ENCODE measurements at places on chromosomes 7 and 10. TPM values are rescaled to one million over a fixed set of nuclear protein-coding genes. Genes with fewer than 3 reads are reported as not detected.
A peak's percentile ranks its signal among the peaks of the same experiment; 100 is the strongest.

Gene ZNF365
- polyA plus RNA-seq = 1.1 TPM

GRCh38 chr10:51241461-51241860 lies 167.2 kb downstream of the PRKG1 start:
- no peak for DNase-seq

Gene CPXM2
- polyA plus RNA-seq = not detected

DNA sequence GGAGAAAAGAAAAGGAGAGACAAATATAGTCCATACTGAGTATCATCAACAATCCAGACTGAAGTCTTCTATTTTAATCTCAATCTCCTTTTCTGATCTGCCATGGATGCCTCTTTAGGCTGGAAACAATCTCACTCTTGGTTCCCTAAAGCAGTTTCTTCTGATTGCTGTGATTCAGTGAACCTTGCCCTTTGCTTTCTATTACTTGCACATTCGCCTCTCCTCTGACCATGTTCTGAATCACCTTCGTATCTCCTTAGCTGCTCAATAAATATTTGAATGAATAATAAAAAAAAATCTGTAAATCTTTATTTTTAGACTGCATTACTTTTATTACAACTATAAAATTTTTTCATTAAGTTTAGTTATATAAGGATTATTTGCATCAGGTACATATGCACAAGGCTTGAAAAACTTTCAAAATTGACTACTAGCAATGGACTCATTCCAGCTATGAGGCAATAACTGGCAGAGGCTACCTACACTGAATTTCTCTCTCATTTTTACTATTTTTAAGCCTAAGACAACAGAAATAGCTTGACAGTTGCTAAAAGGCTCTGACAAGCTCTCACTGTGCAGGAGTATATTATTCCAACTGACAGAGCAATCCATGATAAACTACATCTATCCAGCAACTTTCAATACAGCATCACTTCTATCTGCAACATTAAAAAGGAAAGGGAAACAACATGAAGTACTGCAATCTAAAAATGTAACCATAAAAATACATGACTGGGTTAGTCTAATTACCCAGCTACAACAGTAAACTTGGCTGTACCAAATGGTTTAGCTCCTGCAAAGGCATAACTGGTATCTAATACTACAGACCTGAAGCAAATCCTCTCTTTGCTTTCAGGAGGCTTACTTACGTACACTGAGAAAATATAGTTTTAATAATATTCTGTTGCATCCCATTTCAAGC lies 25.6 kb downstream of the TM9SF3 start:
- DNase-seq = no peak

Gene GRM8
- not detected for polyA plus RNA-seq

GRCh38 chr10:113187063-113187777 lies 237.2 kb downstream of the TCF7L2 start:
- DNase-seq = no peak

GRCh38 chr7:124722292-124722691 lies 43.3 kb downstream of the GPR37 start:
- DNase-seq = no peak

DNA sequence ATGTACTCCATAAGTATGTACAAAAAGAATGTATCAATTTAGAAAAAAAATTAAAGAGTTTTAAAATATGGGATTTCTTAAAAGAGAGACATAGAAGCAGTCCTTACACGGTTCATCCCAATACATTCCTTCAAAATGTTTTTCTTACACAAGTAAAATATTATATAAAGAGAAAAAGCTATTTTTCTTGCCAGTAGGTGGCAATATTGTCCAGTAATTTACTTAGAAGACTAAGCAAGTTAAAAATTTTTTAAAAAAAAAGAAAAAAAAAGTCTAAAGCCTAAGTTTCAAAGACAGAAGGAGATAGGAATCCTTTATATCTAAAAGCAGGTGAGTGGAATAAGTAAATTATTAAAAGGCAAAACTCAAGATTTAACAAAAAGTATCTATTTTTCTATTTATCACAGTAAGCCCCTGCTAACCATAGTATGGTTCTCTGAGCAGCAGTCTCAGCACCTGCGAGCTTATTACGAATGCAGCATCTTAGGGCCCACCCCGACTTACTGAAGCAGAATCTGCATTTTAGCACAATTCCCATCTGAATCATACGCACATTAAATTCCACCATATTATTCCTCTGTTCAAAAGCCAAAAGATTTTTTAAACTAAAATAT lies 240.6 kb downstream of the DGKI start:
- DNase-seq = peak; percentile 52

DNA sequence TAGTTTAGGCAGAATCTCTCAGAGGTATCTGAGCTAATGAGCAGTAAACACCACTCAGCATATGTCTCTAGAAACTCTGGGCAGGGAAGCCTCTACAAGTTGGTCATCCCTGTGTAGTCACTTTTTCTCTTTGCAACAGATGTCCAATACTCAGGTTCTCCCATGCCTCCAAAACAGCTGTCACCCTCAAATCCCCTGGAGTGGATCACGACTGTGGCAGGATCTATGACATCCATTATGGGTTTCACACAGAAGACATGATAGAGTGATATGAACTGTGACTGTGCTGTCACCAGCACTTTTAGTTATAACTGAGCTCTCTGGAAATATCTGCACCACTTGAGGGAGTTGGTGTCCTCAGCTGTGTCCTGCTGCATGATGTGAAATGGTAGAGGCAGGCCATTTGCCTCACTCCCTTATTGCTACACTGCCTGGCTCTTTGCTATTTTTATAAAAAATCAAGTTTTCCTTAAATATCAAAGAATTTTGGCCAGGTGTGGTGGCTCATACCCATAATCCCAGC lies 24.1 kb upstream of the ZNRF2 start:
- DNase-seq = no peak

Gene WIPF3
- 0.30 TPM for polyA plus RNA-seq

GRCh38 chr7:107027208-107027607 lies 17.3 kb upstream of the PRKAR2B start:
- no peak for DNase-seq

DNA sequence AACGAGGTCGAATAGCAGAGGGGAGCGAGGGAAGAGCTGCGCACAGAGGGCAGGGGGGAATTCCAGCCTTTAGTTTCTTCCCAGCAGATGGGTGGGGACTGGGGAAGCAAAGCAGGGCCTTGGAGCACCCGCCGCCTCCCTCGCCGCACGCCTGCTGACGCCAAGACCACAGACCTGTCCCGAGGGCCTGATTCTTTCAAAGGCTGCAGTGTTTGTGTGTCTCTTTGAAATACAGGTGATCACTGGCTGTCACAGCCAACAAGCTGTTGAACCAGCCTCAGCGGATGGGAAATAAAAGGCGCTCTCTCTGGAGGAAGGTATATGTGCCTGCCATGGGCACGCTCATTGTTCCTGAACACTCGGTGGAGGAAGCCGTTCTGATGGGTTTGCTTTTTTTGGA lies 119.3 kb downstream of the FAM53B start:
- DNase-seq = no peak

Gene KIF11
- polyA plus RNA-seq = 37.9 TPM

DNA sequence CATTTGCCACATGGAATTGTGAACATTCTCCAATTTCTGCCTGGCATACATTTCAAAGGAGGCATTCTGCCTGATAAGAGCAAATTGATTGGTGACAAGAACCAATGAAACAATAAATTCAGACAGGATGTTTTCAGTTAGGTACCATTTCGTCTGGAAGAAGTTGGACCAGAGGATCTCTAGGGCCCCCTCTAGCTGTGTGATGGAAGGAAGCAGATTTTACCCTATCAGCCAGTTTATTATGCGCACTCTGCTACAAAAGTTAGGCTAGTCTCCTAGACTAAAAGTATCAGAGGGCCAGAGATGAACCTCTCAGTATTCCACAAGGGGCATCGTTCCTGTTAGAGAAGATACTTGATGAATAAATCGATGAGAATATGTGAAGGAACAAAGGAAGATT lies 118.0 kb downstream of the BUB3 start:
- DNase-seq = peak; percentile 8

DNA sequence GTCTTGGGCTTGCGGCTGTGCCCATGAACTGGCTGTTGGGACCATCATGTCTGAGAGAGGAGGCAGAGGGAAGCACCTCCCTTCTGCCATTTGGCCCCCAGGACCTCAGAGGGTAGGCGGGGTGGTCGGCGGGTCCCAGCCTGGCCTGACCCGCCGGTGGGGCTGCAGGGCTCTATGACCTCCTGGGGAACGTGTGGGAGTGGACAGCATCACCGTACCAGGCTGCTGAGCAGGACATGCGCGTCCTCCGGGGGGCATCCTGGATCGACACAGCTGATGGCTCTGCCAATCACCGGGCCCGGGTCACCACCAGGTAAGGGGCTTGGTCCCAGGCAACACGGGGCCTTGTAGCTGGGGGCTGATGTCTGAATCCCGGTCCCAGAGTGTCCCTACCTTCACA lies 14.1 kb downstream of the SUMF2 start:
- DNase-seq = no peak

Gene PSPH
- polyA plus RNA-seq = 60.7 TPM

Gene MMRN2
- polyA plus RNA-seq = 0.35 TPM

GRCh38 chr7:36040679-36041078 lies 112.4 kb upstream of the EEPD1 start:
- no peak for DNase-seq

GRCh38 chr7:132430861-132431822 lies 145.1 kb downstream of the PLXNA4 start:
- peak; percentile 36 for DNase-seq

Gene VAX1
- polyA plus RNA-seq = 0.68 TPM

DNA sequence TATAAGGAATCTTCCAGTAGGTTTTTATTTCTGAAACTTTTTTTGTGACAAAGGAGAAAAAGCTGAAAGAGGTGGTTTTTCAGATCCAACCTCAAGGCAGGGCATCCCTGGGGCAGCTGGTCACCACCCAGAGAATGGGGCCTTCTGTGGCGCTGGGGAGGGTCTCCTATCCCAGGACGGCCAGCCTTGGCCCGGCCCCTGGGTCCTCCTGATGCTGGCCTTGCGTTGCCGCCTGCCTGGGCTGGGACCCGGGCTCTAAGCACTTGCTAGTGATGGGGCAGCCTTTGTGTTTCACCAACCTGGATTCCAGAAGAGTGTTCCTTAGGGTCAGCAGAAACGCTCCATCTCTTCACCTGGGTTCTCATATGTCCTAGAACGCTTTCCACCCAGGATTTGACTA lies 16.3 kb downstream of the SHH start:
- DNase-seq = no peak

DNA sequence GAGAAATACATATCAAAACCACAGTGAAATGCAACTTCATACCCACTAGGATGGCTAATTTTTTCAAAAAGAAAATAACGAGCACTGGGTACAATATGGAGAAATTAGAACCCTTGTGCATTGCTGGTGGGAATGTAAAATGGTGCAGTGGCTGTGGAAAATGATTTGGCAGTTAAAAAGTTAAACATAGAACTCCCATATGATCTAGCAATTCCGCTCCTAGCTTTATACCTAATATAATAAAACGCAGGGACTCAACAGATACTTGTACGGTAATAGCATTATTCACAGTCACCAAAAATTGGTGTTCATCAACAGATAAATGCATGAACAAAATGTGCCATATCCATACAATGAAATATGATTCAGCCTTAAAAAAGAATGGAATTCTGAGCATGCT lies 58.8 kb upstream of the PLPP4 start:
- no peak for DNase-seq

Gene ESYT2
- 41.8 TPM for polyA plus RNA-seq

- no peak for DNase-seq
Observed at GRCh38 chr10:8047452-8048280, 6.8 kb upstream of the GATA3 start.

DNA sequence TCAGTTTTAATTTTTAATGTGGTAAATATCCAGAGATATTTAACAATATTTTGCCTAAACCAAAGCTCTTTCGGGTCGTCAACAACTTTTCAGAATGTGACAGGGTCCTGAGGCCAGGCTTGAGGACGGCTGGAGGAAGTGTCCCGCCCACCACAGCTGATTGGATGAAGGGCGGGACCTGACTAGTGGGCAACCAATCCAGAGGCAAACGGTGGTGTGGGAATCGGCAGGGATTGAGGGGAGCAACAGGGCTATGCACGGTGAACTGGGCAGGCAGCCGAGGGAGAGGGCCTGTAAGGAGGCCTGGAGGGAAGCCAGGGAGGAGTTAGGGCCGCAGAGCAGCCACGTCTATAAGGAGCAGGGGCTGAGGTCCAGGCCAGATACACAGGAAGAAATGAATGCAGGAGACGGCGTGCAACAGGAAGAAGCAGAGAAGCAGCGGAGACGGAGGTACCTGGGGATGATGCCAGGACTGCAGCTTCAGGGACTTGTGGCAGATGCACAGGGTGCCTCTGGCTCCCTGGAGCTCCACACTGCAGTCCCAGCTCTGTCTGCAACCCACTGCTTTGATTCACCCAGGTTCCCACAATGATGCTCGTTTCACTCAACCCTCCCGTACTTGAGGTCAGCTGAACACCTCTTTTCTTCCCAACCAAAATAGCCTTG lies 46.1 kb upstream of the ZMIZ1 start:
- peak; percentile 32 for DNase-seq

Gene LRGUK
- polyA plus RNA-seq = 0.21 TPM

DNA sequence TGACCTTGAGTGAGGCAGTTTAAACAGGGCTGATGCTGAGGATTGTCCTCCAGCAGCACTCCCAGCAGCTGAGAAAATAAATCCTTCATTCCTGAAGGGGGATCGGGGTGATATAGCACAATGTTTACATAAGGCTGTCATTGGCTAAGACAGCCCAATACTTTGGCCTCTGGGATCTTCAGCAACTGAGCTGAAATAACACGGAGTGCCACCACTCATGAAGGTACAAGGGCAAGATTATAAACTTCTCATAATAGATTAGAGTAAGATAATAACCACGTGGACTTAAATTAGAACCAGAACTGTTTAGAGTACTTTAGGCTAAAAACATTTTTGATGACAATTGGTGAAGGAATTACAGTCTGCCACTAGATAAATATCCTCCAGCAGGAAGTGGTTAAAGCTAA lies 70.0 kb upstream of the PAPSS2 start:
- DNase-seq = no peak

DNA sequence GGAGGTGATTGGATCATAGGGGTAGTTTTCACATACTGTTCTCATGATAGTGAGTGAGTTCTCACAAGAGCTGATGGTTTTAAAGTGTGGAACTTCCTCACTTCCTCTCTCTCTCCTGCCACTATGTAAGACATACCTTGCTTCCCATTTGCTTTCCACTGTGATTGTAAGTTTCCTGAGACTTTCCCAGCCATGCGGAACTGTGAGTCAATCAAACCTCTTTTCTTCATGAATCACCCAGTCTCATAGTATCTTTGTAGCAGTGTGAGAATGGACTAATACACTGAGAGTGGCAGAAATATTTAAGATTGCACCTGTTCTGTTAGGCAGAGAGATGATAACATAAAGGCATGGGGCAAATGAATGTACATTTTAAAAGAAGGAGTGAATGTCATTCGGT lies 507.8 kb downstream of the SORCS3 start:
- DNase-seq = no peak

DNA sequence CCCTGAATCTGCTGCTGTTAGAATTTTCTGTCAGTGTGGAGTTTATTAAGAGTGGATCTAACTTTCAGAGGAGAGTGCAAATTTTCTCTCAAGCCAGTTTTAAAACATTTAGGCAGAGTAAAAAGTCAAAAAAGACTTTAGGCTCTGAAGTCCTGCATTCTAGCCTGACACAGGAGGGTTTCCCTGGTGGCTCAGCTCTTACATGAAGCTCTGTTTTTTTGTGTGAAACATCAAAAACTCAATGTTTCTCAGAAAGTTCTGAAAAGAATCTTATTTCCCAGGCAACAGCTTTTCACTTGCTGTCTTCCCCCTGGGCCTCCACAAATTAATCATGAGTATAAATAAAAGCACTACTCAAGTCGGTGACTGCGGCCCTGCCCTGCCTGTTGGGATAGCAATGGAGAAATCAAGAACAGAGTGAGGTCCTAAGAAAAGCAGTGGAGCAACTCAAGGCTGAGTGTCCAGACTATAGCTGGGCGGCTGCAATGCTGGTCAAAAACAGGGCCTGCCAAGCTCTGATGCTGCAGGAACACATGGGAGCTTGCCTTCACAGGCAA lies 22.3 kb upstream of the WDR11 start:
- DNase-seq = no peak

Gene CALN1
- not detected for polyA plus RNA-seq
